ENCODE measurements at places on chromosomes 13 and 19.

GRCh38 chr13:94173312-94173854, 306.1 kb downstream of the DCT start:
- DNase-seq, result no peak

GRCh38 chr13:110492679-110493593, 68.6 kb downstream of the RAB20 start:
- DNase-seq, result no peak

- DNase-seq, result peak; percentile 95
Observed at GRCh38 chr19:56393119-56394012, at the start of gene ZNF582. TSS of gene ZNF582 (minus strand) at chr19:56393534. CDS start at chr19:56391752, 1,782 bp downstream.

- no peak for DNase-seq
Observed at GRCh38 chr13:23434491-23434890, 989 bp upstream of the SACS start.

GRCh38 chr13:110345266-110345665, 38.2 kb downstream of the COL4A2 start:
- peak; percentile 2 for DNase-seq

GRCh38 chr13:79997244-79997643, 343.7 kb downstream of the SPRY2 start:
- no peak for DNase-seq

GRCh38 chr13:29578300-29579085, 17.0 kb downstream of the SLC7A1 start:
- no peak for DNase-seq

GRCh38 chr19:12052497-12053169, at the start of gene ZNF878:
TSS of gene ZNF878 (minus strand) at chr19:12052961. CDS start at chr19:12052801, 160 bp downstream.
- peak; percentile 85 for DNase-seq

DNA sequence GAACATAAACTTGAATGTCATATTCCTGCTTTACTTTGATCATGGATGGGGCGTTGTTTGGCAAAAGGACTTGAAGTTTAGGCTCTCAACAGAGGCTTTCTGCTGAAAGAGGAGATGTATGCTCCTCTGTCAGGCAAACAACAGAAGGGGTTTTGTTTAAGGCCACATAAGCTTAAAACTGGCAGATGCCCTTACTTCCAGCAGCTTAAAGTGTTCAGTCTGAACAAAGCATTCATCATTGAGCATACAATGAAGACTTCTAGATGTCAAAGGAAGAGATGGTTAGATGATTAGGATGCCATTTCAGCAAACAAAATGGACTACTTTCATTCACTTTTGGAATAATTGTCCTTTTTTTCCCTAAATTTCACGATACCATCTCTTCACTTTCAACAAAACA, 484.5 kb downstream of the SLITRK6 start:
- no peak for DNase-seq

DNA sequence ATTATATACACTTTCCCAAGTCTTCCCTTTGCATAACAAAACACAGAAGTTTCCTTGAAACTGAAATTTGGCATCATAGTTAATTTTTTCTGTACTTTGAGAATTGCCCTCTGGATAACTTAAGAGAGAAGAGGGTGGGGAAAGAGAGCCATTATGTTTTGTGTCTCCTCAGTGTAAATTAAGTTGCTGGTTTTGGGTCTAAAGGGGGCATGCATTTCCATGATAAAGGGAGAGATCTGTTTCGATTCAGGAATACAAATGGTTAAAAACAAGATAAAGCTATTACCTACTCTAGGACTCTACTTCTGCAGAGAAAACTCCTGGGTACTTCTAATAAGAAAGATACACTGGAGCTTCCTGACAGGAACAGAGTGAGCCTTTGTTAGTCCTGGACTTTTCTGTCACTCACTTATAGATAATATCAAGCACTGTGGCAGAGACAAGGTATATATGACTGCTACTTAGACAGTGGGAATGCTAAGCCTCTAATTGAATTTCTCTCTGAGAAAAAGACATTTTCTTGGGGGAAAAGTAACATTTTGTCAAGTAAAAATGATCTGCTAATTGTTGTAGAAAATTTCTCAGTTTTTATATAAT, 142.8 kb upstream of the PCDH9 start:
- no peak for DNase-seq

- no peak for DNase-seq
Observed at GRCh38 chr13:45162194-45162593, 38.7 kb downstream of the KCTD4 start.

DNA sequence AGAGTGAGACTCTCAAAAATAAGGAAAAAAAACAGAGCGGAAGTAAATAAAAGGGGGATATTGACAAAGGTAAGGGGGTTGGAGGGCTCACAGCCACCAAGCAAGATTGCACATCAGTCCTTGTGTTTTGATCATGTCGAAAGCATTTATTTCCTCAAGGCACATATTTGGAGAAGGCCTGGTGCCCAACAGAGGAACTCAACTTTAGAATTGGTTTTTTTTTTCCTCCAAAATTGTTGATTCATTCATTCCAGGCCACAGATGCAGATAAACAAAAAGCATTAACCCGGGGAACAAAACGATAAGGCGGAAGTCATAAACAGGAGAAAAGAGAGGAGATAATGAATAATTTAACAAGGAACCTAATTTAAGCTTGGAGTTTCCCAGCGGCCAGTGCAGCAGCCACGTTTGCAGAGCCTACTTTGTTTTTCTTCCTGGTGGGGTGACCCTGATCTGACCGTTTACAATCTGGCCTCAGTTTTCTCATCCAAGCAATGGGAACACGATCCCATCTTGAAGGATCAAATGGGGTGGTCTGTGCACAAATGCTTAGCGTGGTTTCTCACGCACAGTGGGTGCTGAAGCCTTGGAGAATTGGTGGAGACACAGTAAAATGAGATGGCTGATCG, 2.1 kb upstream of the PTPRS start:
- DNase-seq, result no peak

GRCh38 chr19:49626226-49626625, 13.7 kb downstream of the RRAS start:
- no peak for DNase-seq

GRCh38 chr13:65593298-65593874, 1636.8 kb downstream of the PCDH9 start:
- DNase-seq, result no peak

DNA sequence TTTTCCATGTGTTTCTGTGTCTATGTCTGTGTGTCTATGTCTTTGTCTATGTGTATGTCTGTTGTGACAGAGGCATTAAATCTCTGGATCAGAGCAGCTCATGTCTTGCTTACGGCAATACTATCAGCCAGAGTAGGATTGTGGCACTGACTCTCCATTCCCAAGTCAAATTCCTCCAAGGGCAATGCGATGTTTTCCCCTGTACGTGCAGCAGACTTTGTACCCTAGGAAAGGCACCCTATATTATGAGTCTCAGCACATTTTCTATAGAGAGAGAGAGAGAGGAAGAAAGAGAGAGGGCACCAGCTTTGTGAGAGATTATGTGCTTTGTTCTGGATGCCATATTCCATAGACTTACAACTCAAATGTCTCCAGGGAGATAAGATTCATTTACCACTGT, 11.1 kb downstream of the CYP4F3 start:
- DNase-seq, result no peak

GRCh38 chr13:95300625-95301182, 547 bp downstream of the ABCC4 start:
- peak; percentile 36 for DNase-seq

DNA sequence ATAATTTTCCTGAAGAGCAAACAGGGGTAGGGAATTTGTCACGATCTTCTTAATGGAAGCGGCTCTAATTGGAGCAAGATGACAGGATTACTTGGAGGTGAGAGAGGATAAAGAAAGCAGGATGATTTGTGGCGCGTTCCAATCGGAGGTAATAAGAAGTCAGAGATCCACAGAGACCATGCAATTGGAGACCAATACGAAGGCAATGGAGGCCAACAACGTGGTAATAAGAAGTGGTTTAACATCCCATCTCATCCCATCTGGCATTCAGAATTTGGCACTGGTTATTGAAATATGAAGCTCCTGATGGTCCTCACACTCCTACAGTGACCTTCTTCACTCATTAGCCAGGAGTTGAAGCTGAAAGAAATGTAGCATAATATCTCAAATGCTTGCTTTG, 130.6 kb downstream of the DLEU7 start:
- DNase-seq, result no peak

DNA sequence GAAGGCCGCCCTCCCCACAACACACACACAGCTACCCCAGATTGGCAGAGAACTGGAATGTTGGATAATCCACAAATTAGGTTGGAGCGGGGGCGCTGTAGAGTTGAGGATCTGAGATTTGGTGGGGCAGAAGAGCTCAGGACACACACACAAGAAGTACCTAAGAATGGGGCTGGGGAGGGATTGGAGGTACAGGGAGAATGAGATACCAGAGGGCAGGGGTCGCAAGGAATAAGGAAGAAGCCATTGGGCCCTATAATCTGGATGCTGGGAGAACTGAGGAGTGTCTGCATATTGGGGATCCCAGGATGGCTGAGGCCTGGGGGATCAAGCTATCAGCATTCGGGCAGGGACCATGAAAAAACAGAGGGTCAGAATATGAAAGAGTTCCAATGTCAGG, 11.5 kb downstream of the SYT3 start:
- DNase-seq, result no peak

DNA sequence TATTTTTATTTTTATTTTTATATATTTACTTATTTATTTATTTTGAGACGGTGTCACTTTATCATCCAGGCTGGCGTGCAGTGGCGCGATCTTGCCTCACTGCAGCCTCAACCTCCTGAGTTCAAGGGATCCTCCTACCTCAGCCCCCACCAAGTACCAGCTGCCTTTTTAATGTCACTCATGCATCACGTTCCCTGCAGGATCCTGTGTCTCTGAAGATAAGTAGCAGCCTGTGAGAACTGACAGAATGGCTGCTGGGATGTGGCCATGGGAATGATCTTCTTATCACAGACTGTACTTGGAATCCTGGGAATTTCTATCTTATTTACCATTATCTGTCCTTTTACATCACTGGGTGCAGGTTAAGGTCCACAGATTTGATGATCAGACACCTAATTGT, 9.2 kb upstream of the ZNF761 start:
- no peak for DNase-seq

- DNase-seq, result no peak
Observed at GRCh38 chr19:10299545-10300458, 9.8 kb downstream of the ZGLP1 start.

GRCh38 chr13:105118426-105118985, 1417.0 kb downstream of the EFNB2 start:
- DNase-seq, result no peak

GRCh38 chr13:94435604-94436226, 43.8 kb downstream of the DCT start:
- DNase-seq, result no peak

DNA sequence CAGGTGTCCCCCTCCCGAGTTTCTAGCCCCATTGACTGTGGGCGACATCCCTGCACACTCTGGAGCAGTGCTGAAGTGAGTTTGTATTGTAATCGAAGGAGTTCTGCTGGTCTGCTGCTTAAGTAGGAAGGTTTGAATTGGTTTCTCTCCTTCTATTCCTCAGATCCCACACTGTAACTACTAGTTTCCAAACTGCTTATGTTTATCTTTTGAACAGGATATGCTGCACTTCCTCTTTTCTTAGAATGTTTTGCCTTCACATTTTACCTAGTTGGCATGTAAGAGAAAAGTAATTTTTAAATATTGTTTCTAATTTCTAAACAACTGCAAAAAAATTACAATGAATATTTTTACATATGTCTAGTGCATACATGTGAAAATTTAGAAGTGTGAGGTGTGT, 511.8 kb downstream of the KLF12 start:
- no peak for DNase-seq

DNA sequence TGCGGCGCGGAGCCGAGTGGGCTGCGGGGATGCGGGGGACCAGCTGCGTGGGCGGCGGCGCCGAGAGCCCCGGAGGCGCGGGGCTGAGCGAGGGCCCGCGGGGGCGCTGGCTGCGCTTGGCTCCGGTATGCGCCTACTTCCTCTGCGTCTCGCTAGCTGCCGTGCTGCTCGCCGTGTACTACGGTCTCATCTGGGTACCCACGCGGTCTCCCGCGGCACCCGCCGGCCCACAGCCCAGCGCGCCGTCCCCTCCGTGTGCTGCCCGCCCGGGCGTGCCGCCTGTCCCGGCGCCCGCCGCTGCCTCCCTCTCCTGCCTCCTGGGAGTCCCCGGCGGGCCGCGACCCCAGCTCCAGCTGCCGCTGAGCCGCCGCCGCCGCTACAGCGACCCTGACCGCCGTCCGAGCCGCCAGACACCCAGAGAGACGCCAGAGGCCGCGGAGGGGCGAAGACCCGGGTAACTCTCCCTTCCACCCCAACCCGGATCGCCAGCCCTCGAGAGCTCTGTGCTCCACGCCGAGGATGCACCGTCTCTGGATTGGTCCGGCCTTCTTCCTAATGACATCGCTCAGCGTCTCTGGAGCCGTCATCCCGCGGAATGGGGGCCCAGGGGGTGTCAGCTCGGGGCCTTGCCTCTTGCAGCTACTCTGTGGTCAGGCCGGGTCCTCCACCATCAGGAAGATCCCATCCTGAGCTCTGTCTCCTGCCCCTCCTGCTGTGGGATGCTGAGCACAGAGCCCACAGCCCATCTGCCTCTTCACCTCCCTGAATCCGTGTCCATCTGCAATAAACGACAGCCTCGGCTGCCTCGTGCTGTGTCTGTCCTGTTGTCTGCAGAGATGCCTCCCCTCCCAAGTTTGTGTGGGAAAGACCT, 441 bp downstream of the INAFM1 start:
- peak; percentile 57 for DNase-seq

DNA sequence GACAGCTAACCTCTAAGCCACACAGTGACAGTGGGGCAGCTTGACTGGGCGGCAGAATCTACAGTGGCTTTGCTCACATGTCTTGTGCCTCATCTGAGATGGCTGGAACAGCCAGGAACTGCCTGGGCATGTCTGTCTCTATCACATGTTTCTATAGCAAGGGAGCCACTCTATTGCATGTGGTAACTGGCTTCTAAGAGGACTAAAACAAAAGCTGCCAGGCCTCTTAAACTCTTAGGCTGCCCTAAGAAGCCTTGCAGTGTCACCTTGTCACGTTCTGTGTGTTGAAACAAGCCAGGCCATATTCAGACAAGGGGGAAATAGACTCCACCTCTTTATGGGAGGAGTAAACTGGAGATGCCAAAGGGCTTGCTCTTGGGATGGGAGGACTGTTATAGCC, 122.9 kb upstream of the MAB21L1 start:
- no peak for DNase-seq

- DNase-seq, result no peak
Observed at GRCh38 chr13:24148414-24149235, 11.9 kb upstream of the SPATA13 start.

DNA sequence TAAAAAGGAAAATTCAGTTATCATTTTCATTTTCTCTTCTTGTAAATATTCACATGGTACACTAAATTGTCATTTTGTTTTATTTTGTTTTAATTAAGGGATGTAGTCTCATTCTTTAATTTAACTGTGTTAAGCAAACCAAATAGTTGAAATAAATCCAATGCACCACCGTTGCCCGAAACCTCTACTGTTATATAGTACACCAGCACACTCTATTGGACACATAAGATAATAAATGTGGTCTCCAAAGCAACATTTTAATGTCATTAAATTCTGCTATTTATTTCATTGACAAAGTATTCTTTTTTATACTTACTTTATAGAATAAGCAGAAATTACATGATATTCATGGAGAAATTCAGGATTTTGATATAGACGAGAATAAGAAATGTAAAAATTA, 156.4 kb upstream of the FREM2 start:
- no peak for DNase-seq

- no peak for DNase-seq
Observed at GRCh38 chr13:33235078-33235477, 50.5 kb downstream of the STARD13 start.

- no peak for DNase-seq
Observed at GRCh38 chr13:22017226-22017625, 346.4 kb downstream of the FGF9 start.
